ENCODE measurements at places on chromosomes 4 and X. TPM values are rescaled to one million over a fixed set of nuclear protein-coding genes. Genes with fewer than 3 reads are reported as not detected.

The KLB gene
- total RNA-seq, result not detected

The SPON2 gene
- total RNA-seq, result 7.7 TPM

The NUDT11 gene
- total RNA-seq, result 9.6 TPM

The PSAPL1 gene
- total RNA-seq, result under 0.01 TPM

The LDB2 gene
- 0.24 TPM for total RNA-seq
